ENCODE measurements at places on chromosomes 2 and 18. TPM values are rescaled to one million over a fixed set of nuclear protein-coding genes. Genes with fewer than 3 reads are reported as not detected.
A peak's percentile ranks its signal among the peaks of the same experiment; 100 is the strongest.

Gene GPR45
- total RNA-seq: not detected

- DNase-seq: no peak
Measured at GRCh38 chr2:96867756-96868554, 1.9 kb downstream of the SEMA4C start.

GRCh38 chr2:137771064-137771463, 193.2 kb upstream of the HNMT start:
- DNase-seq: no peak

Gene SERTAD2
- 22.8 TPM for total RNA-seq

- no peak for DNase-seq
Measured at GRCh38 chr2:163756588-163756987, 20.8 kb upstream of the FIGN start.

DNA sequence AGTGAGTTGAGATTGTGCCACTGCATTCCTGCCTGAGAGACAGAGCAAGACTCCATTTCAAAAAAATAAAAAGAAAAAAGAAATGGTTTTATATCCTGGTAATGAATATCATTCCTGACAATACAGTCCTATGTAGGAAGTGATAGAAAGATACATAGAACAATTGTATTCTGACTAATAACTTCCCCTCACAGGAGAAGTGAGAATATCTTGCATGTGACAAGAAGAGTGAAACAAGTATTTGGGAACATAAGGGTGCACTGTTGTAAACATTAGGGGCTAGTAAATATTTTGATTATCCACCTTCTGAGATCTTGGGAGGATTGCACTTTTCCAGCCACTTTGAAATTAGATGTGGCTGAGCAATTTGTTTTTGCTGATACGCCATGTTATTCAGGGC, 40.7 kb downstream of the KLHL14 start:
- no peak for DNase-seq

GRCh38 chr2:120455390-120455789, 109.5 kb downstream of the INHBB start:
- no peak for DNase-seq

DNA sequence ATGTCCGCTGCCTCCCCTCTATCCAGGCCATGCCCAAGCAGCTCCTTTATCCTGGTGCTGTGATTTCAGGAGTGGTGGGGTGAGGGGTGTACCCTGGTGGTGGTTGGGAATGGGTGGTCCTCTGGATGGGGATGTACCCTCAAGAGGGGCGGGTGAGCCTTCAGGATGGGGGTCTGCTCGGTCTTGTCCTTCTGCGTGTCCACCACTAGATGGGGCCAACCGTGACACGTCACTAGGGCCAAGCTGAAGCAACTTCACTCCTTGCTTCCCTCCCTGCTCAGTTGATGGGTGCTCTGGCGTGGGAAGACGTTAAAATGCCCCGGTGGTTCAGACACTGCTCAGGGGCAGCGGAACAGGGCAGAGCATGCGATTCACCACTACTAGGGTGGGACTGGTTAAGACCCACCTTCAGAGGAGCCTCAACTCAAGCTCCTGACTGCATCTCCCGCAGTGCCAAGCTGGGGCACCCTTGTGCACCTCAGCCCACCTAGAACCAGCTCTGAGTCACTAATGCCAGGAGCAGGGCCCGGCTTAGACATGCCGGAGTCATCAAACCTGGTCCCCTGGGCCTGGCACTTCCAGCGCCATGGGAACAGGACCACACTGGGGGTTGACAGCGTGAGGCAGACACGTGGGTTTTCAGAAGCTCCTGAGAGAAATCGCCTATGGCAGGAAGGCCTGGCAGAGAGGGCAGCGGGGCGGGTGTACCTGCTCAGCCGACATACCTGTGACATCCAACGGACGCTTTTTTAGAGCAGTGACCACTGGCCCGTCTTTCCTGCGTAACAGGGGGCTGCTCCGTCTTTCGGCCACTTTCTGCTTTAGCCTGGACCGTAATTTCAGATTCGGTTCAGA, 256.7 kb downstream of the HDAC4 start:
- DNase-seq: no peak

GRCh38 chr2:237012577-237013267, 73.0 kb upstream of the COPS8 start:
- DNase-seq: no peak

GRCh38 chr2:216925006-216925405, 65.1 kb upstream of the TNP1 start:
- DNase-seq: no peak

DNA sequence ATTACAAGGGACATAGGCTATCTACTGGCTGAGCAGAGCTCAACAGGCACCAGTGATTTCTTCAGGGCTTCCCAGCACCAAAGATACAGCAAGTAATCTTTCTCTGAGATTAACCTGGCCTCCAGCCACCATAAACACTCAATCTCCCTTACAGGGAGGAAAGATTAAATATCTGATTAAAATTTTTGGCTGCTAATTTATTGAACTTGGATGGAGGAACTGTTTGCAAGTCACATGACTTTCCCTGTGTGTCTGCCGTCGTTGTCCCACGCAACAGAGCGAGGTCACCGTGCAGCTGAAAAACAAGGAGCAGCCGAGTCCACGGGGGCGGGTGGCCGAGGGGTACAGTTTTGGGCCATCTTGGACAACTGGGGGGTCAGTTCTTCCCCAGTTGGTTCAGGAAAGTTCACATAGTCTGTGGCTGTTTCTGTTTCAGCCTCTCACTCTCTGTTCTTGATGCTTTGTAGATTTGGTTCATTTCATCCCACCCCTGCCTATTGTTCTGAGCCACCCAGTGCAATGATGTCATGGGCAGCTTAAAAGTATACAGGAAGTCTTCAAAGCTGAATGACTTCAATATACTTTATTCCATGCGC, 186.8 kb upstream of the CTAGE1 start:
- peak; percentile 78 for DNase-seq

DNA sequence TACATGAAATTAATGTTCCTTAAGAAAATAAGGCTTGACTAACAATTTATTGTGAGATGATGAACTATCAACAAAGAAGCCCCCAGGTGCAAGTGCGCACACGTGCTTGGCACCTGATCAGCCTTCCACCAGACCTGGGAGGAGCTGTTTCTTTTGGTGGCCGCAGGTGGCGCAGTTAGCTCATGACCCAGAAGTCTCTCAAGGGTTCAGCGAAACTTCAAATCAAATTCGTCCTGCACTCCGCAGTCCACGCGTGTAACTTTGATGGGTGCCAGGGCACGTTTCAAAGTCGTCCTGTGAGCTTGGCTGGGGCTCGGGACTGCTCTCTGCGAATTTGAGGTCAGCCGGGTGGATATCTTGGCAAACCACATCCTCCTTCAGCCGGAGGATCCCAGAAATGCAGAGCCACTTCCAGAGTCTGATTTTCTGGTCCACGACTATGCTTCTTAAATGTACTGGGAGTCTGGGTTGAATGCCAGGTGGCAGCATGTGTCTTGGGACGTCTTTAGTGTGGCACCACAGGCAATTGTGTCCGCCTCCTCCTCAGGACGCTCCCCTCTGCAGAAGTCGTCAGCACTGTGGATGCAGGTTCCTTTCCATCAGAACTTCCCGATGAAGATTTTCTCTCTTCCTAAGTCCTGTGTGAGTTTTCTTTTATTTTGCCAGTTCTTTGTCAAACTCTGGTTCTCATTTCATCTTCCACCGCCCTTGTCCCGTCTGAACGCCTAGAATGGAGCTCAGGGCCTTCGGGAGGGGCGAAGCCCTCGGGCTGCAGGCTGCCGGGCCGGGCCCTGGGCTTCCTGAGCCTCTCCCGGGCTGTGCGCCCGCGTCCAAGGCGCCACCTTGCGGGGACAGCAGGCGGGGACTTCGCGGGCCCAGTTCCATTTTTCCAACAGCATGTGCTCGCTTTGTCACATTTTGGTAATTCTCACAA, 61.3 kb upstream of the RAPGEF4 start:
- no peak for DNase-seq

DNA sequence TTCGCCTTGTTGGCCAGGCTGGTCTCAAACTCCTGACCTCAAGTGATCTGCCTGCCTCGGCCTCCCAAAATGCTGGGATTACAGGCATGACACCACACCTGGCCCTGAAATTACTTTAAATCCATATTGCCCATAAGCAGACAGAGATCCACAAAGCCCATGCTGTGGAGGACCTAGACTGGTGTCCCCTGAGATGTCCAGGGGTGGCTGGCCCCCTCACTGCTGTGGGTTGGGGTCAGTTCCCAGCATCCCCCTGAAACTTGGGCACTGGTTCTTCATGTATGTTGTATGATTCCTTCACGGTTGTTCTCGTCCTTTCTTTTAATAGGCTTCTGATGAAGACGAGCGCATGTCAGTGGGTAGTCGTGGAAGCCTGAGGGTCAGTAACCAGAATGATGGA, 78.1 kb upstream of the RBM44 start:
- DNase-seq: no peak

GRCh38 chr18:34330308-34330707, 105.6 kb upstream of the NOL4 start:
- no peak for DNase-seq

DNA sequence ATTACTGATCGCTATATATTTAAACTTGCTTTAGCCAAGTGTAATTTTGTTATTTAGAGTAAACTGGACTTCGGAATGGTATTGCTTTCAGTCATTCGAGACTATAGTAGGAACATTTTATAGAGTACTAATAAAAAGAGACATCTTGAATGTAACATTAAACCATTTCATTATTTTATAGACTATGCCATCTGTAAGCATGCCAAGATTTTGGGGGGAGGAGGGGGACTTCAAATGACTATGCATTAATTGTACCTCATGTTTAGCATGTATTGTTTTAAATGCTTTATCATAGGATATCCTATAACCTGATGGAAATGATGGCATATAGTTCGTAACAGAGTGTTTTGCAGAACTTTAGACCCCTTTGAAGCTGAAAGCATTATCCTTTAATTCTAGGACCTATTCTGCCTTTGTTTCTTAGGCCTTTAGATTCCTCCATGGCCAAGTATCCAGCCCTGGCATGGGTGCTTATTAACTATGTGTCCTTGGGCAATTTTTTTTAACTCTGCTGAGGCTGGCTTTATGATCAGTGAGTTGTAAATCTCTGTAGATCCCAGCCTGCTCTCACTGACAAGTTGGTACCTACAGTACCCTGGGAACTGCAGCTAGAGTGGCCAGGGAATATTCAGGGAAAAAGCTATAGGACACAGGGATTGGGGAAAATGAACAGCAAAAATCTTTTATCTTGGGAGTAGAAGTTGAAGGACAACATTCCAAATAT, 93.4 kb downstream of the PARD3B start:
- no peak for DNase-seq

DNA sequence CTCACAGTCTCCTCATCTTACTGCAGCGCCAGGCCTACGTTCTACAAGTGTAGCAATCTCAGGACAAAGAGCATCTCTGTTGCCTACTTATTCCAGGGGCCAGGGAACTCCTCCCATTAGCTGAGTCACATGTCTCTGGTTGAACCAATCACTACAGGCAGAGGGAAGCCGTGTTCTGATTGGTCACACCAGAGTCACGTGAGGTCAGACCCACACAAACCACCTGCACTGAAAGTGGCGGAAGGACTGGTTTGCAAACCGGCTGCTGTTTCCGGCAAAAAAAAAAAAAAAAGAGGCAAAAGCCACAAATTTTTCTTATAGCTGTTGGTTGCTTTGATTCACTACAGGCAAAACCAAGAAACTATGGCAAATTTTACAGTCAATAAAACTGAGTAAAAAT, 21.9 kb upstream of the USP14 start:
- DNase-seq: no peak

- DNase-seq: peak; percentile 67
Measured at GRCh38 chr2:240287496-240288086, 147.1 kb upstream of the OTOS start.

DNA sequence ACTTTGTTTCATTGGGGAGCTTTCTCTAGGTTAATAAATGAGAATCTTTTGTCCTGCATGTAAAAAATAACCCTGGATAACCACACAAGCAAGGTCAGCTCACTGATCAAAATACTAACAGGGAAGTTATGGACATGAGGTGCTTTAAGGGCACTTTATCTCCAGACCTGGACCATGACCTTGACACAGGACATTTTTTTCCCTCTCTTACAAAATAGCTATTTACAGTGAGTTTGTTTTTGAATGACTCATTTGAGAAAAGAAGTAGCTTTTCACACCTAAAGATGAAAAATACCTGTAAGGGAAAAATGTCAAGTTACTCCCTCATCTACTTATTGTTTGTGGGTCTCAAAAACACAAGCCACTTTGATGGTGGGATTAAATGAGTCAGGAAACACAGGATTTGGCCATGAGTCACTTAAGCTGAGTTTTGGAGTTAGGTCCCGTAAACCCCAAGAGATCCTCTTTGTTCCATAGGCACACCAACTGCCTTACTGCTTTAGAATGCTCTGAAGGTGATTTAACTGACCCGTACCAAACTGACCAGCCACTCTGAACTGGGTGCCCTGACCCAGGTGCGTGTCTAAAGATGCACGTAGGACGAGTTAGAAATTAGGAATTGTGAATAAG, 479.3 kb upstream of the NXPH2 start:
- no peak for DNase-seq

Measured in cardiac septum (tissue), 1 donor.